ENCODE measurements at places on chromosomes 16 and 17.

- no peak for DNase-seq
Measured at GRCh38 chr16:81756615-81757356, 22.3 kb upstream of the PLCG2 start.

GRCh38 chr17:64388961-64389565, 1.6 kb downstream of the PECAM1 start:
- DNase-seq = no peak

DNA sequence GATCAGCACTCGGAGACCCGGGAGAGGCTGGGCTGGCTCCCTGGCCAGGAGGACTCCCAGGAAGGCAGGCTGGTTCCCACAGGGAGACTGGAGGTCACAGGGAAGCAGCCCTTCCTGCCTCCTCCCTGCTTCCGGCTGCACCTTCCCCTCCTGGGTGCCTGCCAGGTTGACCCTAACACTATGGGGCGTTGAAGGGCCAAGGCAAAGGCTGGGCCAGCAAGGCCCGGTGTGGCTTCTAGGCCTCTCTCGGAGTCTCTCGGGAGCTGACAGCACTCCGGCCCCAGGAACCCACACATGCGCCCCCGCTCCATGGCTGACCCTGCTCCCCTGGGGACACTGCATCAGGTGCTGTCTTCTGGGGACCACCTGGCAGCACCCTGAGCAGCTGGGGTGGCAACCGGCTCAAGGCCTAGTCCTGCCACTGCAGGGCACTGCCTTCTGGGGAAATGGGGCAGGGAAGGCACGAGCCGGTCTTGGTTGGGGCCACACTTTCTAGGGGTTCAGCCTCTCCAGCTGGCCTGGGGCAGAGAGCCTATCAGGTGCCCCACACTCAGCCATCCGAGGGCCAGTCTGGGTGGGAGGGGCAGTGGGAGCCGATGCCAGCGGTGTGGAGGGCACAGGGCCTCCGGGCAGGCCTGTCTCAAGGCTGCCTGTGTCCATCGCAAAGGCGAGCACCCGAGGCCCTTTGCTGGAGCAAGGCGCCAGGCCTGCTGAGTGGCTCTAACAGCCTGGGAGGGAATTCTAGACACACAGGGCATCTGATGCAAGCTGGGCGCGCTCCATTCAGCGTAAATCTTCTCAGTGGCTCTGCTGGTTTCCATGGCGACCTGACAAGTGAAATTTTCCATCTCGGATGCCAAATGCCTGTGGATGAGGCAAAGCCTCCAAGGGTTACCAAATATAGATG, 5.6 kb upstream of the MTSS2 start:
- DNase-seq = no peak

DNA sequence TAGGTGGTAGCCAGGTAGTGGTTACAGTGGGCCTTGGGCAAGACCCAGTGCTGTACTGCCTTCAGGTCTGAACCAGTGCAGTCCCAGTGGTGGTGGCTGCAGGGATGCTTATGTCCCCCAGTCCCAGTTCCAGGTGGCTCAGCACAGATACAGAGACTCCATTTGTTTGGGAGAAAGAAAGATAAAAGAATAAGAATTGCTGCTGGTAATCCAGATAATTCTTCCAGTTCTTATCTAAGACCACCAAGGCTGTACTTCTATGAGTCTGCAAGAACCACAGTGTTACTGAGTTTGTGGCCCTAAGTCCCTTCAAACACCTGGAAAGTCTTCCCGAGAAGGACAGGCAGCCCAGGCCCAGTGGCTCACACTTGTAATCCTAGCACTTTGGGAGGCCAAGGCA, 33.9 kb upstream of the ATP2C2 start:
- no peak for DNase-seq

DNA sequence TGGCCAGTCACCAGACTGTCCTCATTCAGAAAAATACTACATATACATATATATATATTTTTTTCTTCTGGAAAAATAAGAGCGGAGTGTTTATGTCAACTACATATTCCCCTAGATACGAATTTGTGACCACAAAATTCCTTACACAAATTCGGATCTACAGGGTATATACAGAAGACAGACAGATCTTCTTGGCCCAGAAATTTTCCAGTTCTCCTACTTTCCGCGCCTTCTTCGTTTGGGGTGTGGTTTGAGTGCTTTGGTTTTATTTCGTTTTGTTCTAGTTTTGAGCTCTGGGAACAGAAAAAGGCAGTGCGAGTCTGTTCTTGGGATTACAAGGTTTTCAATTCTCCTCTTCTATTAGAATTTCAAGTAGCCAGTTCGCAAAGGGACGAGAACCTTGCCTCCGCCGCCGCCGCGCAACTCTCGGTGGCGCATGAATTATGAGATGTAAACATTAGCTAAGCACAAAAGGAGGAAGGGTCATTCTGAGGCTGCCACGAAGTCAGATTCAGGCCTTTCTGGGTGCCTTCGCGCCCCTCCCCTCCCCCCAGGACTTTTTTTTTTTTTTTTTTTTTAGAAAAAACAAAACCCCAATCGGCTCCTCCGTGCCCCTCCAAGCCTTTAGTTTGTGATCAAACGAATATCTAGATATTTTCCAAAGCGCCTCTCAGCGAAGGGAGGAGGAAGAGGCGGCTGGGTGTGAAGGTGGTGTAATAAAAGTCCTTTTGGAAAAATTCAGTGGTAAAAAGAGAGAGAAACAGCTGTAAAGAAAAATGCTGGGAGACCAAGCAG, 1.8 kb upstream of the HOXB4 start:
- no peak for DNase-seq

DNA sequence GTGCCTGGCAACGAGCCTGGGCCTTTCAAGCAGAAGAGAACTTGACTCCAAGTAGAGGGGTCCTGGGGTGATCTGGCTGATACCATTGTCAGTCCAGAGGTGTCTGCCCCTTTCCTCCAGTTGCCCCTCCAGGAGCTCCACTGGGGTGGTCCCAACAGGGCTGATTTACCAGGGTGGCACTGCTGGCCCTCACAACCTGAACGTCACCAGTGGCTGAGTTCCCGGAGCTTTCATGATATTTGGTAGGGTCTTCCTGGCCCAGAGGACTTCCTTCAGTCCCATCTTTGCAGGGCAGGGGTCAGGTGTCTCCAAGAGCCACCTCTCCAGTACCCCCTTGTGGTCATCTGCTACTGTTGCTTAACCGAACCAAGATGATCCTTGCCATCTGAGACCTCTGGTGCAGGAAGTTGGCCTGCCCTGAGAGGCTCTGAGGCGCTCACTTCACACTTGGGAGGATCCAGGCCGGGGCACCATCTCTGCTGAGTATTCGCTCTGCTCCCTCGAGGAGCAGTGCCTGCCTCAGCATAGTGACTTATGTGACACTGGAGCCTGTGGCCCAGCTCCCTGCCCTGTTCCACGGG, 3.5 kb downstream of the LIMD2 start:
- DNase-seq = no peak

- DNase-seq = no peak
Measured at GRCh38 chr16:89907055-89907814, 11.4 kb upstream of the MC1R start.

DNA sequence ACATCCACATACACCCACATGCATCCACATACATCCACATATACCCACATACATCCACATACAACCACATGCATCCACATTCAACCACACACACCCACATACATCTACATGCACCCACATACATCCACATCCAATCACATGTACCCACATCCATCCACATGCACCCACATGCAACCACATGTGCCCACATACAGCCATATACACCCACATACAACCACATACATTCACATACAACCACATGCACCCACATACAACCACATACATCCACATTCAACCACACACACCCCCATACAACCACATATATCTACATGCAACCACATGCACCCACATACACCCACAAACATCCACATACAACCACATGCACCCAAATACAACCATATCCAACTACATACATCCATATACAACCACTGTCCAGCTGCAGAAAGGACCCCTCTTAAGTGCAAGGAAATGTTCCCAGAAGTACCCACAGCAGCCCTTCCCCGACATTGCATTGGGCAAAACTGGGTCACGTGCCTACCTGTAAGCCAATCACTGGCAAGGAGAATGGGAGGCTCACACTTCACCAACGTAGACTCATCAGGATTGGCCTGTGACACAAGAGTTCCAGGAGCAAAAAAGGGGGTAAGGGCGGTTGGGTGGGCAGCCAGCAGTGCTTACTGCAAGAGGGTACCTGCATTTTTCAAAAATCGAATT, 18.1 kb downstream of the CALB2 start:
- DNase-seq = no peak

DNA sequence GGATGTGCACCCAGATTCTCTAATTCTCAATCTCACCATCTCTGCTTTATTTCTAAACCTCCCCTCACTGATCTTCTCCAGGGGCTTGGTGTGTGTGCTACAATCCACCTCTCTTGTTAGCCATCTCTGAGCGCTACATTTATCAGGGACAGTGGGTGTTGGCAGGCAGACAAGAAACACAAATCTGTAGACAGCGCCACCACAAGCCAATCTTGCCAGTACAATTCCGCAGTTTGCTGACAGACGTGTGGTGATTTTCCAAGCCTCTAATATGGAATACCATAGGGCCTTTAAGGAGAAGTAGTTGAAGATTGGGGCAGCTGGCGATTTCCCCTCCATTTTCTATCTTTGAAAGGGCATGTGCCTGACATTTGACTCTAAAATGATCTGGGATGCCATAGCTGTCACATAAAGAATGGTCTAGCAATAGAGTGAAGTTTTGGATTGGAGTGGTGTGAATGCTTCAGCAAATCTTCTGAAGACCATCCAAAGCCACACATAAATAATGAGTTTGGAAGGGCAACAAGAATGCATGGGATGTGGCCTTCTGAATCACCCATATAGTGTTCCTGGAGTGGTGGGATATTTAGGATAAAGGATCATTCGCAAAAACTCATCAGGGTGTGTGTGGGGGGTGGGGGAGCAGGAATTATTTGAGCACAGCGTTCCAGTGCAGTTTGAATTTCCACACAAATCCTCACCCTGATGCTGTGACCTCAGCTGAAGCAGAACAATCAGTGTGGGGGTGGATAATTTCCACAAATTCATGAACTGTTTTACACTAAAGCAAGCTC, 12.0 kb upstream of the ANKFN1 start:
- DNase-seq = peak; percentile 64

- no peak for DNase-seq
Measured at GRCh38 chr17:17070931-17071330, 28.7 kb downstream of the MPRIP start.

DNA sequence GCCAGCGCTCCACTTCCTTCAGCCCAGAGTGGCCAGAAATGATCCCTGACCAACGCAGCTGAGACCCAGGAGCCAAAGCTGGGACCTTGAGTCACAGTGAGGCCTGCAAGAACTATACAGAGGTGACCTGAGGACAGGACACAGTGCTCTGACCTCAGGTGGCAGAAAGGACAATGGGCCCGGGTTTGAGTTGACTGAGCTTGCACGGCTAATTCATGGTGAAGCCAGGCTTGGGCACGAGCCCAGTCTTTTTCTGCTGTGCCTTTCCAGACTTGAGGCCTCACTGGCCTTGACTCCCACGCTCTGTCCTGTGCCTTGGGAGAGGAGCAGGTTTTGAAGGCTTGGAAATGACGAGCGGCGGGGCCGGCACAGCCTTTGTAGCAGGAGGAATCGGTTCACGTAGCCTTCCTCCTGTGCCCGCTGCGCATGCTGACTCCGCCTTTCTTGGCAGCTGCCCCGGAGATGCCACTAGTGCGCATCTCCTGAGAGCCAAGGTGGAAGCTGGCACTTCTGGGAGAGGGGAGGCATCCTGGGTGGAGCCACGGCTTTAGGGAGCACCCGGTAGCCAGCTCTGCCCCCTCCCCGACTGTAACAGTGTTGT, 34.9 kb downstream of the NDEL1 start:
- no peak for DNase-seq

- no peak for DNase-seq
Measured at GRCh38 chr17:47820033-47820789, 1.4 kb downstream of the OSBPL7 start.

DNA sequence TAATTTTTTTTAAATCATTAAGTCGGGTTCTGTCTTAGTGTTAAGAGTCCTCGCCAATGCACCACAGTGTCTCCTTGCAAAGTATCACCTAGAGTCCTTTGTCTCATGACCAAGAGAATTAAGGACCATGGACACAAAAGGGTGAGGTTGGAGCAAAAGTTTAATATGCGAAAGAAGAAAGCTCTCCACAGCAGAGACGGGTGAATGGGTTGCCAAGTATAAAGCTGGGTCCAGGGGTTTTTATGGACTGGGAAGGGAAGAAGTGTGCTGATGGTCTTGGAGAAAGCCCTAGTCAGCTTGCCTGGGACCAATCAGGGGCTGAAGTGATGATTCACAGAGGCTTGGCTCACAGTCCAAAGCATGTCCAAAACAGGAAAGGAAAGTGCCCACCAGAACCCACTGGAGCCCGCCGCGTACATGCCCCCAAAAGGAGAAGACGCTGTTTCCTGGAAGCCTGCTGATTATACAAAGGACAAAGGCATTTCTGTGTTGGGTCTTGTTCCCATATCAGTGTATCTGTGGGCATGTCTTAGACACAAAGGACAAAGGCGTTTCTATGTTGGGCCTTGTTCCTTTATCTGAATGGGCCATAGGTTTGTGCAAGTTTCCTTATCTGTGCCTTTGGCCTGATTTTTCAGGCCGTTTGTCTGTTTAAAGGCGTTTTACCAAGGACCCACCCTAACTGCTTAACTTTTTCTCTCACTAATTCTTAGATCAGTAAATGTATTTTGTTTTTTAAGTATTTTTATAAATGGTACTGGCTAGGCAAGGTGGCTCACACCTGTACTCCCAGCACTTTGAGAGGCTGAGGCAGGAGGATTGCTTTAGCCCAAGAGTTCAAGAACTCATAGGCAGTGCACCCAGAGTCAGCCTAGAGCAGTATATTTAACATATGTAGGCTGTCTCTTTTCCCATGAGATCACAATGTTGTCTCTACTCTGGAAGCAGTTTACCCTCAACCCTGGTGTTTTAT, 28.7 kb upstream of the ATF7IP2 start:
- no peak for DNase-seq

DNA sequence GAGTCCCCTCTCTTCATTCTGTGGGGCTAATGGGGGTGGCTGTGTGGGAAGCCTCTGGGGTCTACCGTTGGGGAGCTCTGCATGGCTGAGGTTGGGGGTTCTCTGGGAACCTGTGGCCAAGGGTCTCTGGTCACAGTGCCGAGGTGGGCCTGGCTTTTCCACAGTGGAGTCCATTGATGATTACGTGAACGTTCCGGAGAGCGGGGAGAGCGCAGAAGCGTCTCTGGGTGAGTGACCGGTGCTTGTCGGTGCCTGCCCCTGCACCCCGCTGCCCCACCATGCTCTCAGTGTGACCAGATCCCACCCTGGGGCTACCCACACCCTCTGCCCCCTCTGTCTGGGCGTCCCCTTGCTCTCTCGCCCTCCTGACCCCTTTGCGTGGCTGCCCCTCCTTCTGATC, 4.5 kb downstream of the LAT start:
- DNase-seq = no peak

- no peak for DNase-seq
Measured at GRCh38 chr17:48068491-48068961, 20.4 kb downstream of the NFE2L1 start.

GRCh38 chr16:57701759-57702371, 7.3 kb downstream of the DRC7 start:
- no peak for DNase-seq

- no peak for DNase-seq
Measured at GRCh38 chr16:660459-661183, 7.3 kb upstream of the RHOT2 start.
